Vagina (tissue), 2 donors: ENCODE measurements at places on chromosomes 5 and 9.

DNA sequence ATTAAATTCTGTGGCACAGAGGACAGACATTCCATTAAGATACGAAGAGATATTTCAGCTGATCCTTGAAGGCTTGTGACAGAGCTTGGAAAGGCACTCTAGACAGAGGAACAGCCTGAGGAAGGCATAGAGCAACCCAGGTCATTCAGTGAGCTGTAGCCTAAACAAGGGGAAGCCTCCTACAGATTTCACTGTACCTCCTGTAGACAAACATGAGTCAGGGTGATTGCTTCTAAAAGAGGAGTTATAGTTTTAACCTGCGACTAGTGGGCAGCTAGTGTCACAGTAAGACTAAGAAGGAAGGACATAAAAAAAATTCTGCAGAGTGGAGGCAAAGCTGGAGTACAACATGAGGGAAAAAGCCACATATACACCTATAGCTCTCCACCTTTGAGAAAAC, 43.5 kb upstream of the ANKDD1B start:
- no peak for DNase-seq

GRCh38 chr5:137954131-137954879, 65.0 kb downstream of the PKD2L2 start:
- DNase-seq = no peak

DNA sequence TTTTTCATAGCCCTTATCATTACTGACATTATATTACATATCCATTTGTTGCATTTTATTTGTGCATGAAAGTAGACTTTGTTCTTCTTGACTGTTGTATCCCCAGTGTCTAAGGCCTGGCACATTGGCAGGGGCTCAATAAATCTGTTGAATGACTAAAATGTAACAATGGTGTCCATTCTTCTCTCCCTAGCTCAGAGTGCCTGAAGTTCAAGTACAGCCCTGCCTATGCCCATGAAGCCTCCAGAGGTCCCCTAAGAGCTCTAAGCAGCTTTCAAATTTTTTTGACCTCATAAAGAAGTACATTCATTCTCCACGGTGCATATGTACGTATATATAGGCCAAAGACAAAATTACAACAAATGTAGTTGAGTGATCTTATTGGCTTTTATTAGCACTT, 4.2 kb upstream of the BSPRY start:
- no peak for DNase-seq

DNA sequence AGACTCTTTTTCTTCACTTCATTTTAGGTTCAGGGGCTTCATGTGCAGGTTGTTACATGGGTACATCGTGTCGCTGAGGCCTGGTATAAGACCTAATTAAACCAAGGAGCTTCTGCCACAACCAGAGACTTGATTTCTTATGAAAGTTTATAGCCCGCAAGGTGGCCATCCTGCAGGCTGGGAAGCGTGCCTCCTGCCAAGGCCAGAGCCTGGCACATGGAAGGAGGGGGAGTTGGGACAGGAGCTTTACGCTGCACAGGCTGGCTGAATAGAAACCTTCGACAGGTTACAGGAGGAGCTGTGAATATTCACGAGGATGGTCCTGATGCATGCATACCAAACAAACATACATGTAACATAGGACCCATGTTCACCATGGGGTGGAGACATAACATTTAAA, 50.1 kb upstream of the SIMC1 start:
- no peak for DNase-seq

- no peak for DNase-seq
Measured at GRCh38 chr5:147504011-147504410, 5.9 kb downstream of the DPYSL3 start.

- no peak for DNase-seq
Measured at GRCh38 chr5:127596501-127596900, 52.4 kb upstream of the CTXN3 start.

GRCh38 chr5:138601444-138601843, 26.2 kb upstream of the HSPA9 start:
- no peak for DNase-seq

DNA sequence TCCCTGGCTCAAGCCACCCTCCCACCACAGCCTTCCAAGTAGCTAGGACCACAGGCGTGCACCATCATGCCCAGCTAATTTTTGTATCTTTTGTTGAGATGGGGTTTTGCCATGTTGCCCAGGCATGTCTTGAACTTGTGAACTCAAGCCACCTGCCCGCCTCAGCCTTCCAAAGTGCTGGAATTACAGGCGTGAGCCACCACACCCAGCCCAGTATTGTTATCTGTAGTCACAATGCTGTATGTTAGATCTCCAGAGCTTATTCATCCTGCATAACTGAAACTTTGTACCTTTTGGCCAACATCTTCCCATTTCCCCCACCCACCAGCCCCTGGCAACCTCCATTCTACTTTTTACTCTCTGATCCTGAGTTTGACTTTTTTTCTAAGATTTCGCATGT, 37.5 kb downstream of the CREBRF start:
- DNase-seq = no peak

DNA sequence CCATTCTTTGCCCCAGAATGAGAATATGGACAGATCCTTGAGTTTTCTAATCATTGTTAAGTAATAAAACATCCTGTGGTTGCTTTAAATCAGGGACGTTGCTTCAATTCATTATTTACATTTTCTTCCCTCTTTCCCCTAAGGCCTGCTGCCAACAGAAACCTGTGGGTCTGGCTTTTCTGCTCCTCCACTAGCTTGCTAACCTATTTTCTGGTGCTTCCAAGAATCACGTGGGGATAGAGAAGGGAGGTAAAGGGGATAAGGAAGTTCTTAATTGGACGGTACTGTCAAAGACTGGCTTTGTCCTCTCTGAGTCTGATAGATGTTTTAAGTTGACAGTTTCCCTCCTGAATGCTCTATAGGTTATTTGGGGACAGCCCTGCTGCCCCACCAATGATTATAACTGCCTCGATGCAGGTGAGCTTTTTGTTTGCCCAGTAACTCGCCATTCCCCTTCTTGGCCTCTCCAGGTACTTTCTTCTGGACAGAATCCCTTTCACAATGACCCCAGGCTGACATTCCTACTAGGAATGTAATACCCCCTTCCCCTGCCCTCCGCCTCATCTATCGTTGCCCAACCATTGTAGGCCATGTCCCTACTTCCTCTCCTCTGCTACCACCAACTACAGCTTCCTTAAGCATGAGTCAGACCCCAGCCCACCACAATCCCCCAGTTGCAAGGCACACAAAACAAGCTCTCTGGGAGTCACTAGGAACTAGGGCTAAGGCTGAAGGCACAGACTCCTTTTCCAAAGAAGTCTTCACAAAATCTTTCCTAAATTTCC, 19.9 kb upstream of the CPEB4 start:
- DNase-seq = no peak

DNA sequence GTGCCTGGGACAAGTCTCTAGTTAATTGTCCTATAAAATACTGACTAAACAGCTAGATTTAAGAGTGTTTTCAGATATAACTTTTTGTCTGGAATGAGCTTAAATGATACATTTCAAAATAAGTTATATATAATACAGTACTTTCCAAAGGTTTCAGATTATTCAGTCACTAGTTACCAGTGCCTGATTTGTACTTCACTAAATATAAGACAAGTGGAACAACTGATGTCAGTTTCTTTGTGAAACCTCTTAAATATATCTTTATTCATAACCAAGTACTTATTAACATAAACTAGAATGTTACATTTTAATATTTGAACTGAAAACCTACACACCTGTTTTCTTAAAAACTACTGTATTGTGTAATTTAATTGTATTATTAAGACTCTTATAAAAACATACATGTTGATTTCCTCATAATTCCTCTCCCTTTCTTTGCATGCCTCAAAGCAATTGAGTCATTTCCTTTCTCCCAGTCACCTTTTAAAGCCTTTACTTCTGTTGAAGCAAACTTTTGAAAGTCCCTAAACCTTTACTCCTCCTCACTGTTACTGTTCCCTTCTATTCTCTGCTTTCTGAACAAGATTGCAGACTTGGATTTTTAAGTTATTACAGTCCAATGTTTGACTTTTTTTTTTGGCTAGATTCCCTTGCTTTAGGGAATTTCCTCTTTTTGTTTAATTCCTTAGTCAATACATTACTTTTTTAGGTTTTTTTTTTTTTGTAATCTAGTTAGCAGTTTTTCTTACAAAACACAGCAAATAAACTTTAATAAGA, 8.7 kb upstream of the SEMA6A start:
- DNase-seq = no peak
